Left hindlimb (tissue), 1 donor: ENCODE measurements at places on chromosomes 5 and 9.

DNA sequence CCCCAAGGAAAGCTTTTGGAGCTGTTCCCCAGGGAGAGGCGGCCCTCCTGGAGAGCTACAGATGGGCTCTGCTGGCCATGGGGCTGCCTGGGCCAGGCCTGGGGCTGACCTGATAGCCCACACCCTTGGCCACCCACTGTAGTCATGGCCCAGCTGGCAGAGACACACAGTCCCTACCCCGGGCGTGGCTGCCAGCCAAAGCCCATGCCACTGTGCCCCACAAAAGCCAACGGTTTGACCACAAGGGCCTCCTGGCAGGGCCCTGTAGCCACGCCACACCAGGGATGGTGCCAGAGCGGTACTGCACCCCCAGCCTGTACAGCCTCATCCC lies 15.2 kb downstream of the NACC2 start:
- no peak for DNase-seq

DNA sequence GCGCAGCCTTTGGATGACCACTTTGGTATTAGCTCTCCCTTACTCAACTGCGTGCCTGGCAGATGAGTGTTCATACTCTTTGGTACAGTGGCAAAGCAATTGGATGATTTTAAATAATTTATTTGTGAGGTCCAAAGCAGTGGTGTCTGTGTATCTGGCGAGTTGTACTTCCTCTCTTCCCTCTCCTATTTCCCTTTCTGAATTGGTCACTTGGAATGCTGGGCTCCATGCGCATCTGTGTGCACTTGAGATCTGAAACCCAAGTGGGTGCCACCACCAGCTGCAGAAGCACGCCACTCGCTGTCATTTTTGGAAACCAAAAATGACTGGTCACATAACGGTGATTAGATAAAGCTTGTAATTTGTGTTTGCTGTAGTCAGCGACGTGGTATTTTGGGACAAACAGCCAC lies 386.0 kb upstream of the KLF4 start:
- DNase-seq: peak; percentile 47

- DNase-seq: peak; percentile 40
Measured at GRCh38 chr9:92633614-92634278, 36.2 kb downstream of the IPPK start.

GRCh38 chr5:135894789-135895188 lies 852 bp downstream of the IL9 start:
- no peak for DNase-seq

GRCh38 chr5:171837522-171837921 lies 51.9 kb downstream of the SMIM23 start:
- no peak for DNase-seq

- DNase-seq: no peak
Measured at GRCh38 chr9:99253134-99253533, 31.1 kb downstream of the SEC61B start.

DNA sequence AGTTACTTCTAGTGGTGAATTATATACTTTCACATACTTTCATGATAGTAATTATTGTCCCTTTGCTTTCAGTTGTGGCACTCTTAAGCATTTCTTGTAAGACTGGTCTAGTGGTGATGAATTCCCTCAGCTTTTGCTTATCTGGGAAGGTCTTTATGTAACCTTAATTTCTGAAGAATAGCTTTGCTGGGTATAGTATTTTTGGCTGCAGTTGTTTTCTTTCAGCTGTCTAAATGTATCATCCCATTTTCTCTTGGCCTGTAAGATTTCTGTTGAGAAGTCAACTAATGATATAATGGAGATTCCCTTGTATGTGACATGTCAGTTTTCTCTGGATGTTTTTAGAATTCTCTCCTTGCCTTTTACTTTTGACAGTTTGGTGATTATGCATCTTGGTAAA lies 41.0 kb downstream of the TMEM38B start:
- DNase-seq: no peak

GRCh38 chr5:172728481-172729241 lies 42.3 kb downstream of the DUSP1 start:
- no peak for DNase-seq

DNA sequence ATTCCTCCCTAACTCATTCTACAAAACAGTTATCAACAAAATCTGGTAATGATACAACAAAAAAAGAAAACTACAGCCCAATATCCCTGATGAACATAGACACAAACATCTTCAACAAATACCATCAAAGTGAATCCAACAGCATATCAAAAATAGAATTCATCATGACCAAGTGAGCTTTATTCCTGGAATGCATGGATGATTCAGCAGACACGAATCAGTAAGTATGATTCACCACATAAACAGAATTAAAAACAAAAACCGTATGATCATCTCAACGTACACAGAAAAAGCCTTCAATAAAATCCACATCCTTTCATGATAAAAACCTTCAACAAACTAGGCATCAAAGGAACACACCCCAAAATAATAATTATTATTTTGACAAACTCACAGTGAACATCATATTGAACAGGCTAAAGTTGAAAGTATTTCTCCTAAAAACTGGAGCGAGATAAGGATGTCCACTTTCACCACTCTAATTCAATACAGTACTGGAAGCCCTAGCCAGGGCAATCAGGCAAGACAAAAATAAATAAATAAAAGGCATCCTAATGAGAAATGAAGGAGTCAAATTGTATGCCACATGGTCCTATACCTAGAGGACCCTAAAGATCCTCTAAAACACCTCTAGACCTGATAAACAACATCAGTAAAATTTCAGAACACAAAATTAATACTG lies 305.1 kb upstream of the RGMB start:
- DNase-seq: no peak

GRCh38 chr5:32852535-32852934 lies 141.4 kb downstream of the NPR3 start:
- peak; percentile 40 for DNase-seq

DNA sequence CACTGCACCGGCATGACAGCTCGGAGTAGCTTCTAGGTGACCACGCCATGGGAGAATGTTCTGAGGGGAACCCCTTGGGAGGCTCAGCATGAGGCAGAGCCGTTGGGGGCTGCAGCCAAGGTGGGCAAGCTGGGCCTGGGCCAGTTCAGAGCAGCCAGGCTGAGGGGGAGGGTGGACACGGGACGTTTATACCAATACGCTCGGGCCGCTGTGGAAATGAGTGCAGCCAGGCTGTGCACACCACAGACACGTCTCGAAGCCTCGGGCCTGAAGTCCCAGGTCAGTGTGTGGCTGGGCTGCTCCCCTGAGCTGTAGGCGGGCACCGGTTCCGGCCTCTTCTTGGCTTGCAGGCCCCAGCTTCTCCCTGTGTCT lies 28.9 kb upstream of the SLC12A7 start:
- no peak for DNase-seq
